ENCODE measurements at places on chromosomes 7 and 10.

- no peak for DNase-seq
Measured at GRCh38 chr7:144653449-144653848, 182.4 kb downstream of the TPK1 start.

GRCh38 chr7:31791881-31792280, 104.9 kb downstream of the PPP1R17 start:
- no peak for DNase-seq

DNA sequence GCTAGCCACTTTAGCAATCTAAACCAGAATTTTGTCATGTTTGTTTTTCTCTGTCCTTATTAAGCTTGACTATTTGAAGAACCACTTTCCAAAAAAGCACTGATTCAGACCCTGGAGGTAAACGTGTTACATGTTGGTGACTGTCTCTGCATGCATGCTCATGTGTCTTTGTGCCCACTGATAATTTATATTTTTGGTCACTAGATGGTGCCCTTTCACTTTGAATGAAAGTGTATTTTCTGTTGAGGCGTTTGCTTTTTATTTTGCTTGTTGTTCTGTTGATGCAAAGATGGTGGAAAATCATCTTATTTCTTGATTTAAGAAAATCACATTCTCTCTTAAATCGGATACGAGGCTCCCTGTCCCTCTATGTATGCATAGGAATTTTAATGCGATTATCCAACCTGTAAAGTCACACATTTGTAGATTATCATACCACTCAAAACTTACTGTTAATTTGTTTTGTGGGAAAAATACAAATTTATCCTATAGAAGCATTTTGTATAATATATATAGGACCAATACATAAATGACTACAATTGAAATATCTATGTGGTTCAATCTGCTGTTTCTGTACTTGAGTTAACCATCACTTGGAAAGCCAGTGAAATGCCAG, 269.3 kb downstream of the BICC1 start:
- no peak for DNase-seq

DNA sequence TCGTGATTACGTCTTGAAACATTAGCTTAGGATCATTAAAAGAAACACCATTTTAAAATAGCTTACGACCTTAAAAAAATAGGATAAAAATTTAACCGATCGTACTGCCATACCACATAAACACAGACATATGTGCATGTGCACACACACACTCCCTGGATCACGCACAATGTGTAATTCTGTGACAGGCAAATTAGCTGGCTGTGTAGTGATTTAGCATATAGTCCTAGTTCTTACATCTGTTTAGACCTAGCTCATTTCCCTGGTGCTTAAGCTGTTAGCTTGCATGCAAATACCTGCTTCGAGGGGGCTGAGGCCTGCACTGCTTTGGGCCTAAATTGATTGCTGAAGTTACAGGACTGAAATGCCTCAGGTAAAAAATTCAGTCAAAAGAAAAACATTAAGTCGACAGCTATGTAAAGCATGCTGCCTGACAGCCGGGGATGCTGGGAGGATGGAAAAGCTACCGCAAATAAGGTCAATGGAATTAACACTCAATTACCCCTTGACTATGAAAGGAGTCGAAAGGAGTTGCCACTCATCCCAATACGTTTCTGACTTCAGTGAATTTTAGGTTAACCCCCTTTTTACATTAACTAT, 267.1 kb upstream of the FZD8 start:
- DNase-seq: no peak

DNA sequence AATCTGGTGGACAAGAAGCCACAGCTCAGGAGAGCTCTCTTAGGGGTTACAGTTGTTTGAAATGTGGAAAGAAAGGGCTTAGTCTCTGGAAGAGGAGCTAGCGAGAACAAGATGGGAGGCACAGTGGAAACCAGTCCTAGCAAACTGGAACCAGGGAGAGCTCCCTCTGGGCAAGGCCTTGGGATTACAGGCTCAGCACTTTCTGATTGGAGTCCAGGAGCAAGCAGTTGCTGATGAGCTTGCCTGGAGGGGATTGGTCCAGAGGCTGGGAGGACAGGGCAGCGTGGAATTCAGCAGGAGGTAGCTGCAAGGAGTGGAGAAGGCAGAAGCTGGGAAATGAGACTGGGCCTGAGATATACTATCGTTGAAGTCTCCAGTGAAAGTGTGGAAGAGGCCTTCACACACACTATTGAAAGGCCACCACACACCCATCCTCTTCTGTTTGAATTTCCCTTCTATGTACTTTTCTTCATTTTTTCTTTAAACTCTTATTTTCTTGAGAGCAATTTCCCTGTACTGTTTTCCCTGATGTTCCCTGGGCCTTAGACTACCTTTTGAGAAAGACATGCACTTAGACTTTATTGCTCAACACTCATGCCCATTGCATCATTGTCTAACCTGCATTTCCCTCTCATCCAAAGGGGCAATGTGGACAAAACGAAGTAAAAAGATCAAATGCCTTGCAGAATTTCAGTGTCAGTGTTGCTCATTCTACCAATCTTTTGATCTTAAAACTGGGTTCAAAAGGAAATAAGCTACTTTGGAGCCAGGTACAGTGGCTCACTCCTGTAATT, 57.8 kb upstream of the LANCL2 start:
- no peak for DNase-seq

DNA sequence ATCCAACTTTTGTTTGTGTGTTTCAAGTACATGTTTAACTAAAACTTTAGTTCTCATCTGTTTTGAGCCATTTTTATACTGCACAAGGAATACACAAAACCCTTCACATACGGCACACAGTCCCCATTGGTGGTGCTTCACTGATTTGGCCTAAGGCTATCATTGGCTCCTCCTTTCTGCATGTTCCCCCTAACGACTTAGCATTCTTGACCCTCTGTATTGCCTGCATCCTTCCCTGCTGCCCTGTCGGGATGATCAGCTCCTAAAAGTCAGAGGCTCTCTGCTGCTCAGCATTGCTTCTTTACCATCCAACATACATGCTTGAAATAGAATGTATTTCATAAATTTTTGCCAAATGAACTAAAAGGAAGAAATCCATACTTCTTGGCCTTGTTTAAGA, 111.4 kb upstream of the ABCB5 start:
- DNase-seq: no peak

DNA sequence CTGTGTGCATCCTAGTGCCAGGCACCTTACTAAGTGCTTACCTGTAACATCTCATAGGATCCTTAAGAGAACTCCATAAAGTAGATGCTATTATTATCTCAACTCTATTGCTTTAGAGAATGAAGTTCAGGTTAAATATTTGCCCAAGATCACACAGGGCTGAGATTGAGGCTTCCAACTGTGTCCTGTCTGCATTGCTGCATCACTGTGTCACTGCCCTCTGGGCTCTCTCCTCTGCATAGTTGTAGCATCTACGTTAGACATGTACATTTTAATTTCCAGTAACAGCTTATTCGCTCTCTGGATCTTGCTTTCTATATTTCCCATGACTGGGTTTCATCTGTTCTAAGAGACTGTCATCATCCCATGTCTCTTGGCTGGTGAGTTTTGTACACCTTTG, 63.6 kb upstream of the FZD8 start:
- no peak for DNase-seq

GRCh38 chr10:88317099-88317498, 266.0 kb downstream of the RNLS start:
- DNase-seq: no peak

GRCh38 chr7:131508754-131509486, 47.5 kb downstream of the PODXL start:
- no peak for DNase-seq
